EL (cell line): ENCODE measurements at places on chromosomes 16 and 17.

DNA sequence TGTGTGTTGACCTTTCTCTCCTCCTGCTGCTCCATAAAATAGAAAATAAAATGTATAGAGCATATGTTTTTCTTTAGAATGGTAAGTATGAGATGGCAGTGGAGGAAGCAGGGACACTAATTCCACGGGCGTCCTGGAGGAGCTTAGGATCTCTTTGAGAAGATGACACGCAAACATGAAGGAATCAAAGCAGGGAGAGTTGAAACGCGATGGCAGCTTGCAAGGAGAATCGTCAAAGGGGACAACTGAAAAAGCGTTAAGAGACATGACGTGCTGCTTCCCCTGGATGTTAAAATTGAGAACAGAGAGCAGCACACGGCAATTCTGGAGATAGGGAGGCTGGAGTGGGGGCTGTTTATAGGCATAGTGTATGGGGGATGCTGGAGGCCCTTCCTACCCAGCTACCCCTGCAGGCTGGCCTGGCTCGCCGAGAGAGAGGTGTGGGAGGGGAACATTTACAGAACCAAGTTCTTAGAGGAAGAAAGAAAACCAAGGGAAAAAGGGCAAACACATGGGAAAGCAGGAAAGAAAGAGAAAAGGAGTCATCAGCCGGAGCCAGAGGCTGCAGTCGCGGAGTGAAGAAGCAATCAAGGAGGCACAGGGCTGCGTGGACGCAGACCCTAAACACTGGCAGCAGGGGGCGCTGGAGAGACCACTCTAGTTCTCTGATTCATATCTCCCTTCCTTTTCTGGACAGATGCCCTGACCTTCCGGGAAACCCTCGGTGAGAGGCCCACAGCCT, 55.8 kb downstream of the MYH13 start:
- DNase-seq: peak; percentile 60

- no peak for DNase-seq
Measured at GRCh38 chr17:17127730-17128291, 78.3 kb downstream of the PLD6 start.

- no peak for DNase-seq
Measured at GRCh38 chr17:76689859-76690258, 20.9 kb downstream of the MXRA7 start.

DNA sequence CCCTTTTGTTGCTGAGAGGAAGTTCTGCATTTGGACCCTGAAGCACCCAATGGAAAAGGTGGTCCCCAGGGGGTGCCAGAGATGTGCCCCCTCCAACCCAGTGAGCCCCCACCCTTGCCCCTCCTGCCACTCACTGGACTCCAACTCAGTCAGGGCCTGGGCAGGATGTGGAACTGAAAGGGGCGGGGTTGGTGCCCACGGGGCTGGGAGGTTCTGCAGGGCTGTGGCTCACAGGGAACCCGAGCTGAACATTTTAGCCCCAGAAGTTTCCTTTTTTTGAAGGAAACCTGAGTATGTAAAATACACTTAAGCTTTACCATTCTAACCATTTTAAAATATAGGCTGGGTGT, 15.8 kb upstream of the OGFOD3 start:
- no peak for DNase-seq

- peak; percentile 71 for DNase-seq
Measured at GRCh38 chr17:2067608-2068024, 12.7 kb downstream of the HIC1 start.

DNA sequence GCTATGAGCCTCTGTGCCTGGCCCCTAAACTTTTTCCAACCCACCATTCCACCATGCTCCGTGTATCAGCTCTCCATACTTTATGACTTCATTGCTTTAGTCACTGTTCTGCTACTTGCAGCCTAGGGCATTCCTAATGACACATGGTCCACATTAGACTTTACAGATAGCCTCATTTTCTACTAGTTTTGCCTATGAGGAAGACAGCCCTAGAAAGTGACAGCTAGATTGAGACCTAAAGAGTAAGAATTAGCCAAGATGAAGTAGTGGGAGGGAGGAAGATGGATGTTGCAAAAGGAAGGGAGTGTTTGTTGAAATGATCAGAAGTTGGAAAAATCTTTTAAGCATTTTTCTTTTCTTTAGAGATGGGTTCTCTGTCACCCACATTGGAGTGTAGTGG, 11.0 kb downstream of the C16orf54 start:
- peak; percentile 5 for DNase-seq

- no peak for DNase-seq
Measured at GRCh38 chr16:53417976-53418375, 16.3 kb upstream of the RBL2 start.

- DNase-seq: no peak
Measured at GRCh38 chr17:12209632-12210191, 189.0 kb downstream of the MAP2K4 start.

DNA sequence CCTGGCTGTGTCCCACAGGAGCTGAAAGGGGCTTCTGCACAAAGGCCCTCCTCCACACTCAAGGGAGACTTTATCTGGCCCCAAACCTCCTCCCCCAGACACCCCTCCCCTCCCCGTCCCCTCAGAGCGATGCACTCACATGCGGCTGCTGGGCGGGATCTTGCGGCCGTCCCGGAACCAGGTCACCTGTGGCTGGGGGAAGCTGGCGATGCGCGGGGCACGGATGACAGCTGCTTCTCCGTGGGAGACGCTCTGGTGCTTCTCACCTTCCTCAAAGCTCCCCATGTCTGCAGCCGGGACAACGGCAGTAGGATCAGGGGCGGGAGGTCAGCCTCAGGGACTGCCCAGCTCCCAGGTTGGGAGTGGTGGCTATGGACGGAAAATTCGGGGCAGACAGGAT, 144.0 kb upstream of the CDC42EP4 start:
- no peak for DNase-seq

GRCh38 chr16:19659554-19659953, 58.5 kb downstream of the KNOP1 start:
- no peak for DNase-seq

GRCh38 chr17:34248511-34249024, 6.5 kb upstream of the CCL2 start:
- peak; percentile 85 for DNase-seq
